ENCODE measurements at places on chromosomes 5 and 9.

GRCh38 chr5:45750574-45750973 lies 54.4 kb upstream of the HCN1 start:
- no peak for DNase-seq

DNA sequence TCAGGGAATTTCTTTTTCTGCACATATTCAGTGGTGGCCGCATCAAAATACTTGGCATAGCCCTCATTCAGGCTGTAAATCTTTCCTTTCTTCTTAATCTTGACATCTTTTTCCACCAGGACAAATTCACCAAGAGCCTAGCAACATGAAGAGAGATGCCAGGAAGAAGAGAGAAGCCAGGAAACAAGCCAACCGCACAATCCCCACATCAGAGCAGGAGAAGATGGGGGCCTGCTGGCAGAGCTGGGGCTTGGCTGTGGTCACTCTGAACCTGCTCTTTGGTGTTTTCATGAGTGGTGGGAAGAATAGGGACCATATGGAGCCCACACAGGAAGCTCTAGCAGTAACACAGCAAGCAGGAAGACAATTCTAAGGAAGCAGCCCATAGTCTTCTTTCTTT lies 12.4 kb downstream of the PCAT7 start:
- DNase-seq = no peak

GRCh38 chr5:102418531-102418930 lies 80.3 kb downstream of the SLCO6A1 start:
- DNase-seq = no peak

GRCh38 chr5:32589942-32590869 lies 4.8 kb downstream of the SUB1 start:
- DNase-seq = peak; percentile 45

- DNase-seq = no peak
Measured at GRCh38 chr5:160956051-160956450, 104.0 kb upstream of the ATP10B start.

GRCh38 chr9:125190361-125190801 lies 778 bp upstream of the PPP6C start:
- DNase-seq = peak; percentile 9

- DNase-seq = no peak
Measured at GRCh38 chr5:119706049-119706448, 76.7 kb downstream of the FAM170A start.

DNA sequence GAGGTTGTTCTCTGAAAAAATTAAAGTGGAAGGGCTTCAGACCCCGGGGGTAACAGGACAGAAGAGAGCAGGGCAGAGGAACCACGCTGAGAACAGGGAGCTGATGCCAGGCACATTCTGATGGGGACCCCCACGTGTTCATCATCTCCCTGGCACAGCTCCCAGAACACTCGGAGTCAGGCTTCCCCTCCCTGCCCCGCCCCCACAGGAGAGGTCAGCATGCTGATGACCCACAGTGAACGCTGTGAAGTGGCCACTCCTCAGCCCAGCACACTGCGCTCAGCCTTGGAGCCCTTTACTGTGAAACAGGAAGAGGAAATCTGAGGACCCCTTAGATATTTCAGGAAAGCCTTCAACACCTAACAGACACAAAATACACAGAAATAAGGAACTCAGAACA lies 16.4 kb downstream of the RETREG1 start:
- DNase-seq = peak; percentile 24

DNA sequence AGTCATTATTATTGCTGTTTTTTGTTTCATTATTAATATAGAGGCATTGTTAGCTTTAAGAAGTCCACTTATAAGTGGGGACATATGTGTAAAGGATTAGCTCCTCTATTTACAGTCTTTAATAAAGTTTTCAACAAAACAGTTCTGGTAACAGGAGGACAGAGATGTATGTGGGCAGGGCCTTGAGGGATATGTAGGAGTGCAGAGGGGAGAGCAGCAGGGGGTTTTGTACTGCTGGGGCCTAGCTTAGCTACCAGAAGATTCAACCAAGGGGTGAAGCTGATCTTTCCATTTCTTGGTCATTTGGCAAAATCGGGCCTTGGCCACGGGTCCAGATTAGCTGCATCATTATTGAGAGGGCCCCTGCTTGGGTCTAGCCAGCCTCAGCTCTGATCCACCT lies 89.9 kb downstream of the PPARGC1B start:
- DNase-seq = no peak

GRCh38 chr5:5066276-5067186 lies 73.6 kb upstream of the ADAMTS16 start:
- DNase-seq = no peak

DNA sequence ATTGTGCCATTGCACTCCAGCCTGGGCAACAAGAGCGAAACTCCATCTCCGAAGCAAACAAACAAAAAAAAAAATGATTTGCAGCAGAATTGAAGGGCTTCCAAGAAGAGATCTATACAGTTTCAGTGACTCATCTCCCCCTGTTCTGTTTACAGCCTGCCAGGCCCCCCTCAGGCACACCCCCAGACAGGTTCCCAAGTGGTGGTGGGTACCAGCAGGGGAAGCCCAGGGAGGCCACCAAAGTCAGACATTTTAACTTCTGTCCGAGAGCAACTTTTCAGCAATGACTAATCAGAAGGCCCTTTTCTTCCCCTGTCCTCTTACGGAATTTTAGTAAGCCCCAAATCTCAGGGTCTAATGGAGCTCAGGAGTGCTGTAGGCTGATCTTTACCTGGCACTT lies 98.7 kb downstream of the PAX5 start:
- DNase-seq = no peak

DNA sequence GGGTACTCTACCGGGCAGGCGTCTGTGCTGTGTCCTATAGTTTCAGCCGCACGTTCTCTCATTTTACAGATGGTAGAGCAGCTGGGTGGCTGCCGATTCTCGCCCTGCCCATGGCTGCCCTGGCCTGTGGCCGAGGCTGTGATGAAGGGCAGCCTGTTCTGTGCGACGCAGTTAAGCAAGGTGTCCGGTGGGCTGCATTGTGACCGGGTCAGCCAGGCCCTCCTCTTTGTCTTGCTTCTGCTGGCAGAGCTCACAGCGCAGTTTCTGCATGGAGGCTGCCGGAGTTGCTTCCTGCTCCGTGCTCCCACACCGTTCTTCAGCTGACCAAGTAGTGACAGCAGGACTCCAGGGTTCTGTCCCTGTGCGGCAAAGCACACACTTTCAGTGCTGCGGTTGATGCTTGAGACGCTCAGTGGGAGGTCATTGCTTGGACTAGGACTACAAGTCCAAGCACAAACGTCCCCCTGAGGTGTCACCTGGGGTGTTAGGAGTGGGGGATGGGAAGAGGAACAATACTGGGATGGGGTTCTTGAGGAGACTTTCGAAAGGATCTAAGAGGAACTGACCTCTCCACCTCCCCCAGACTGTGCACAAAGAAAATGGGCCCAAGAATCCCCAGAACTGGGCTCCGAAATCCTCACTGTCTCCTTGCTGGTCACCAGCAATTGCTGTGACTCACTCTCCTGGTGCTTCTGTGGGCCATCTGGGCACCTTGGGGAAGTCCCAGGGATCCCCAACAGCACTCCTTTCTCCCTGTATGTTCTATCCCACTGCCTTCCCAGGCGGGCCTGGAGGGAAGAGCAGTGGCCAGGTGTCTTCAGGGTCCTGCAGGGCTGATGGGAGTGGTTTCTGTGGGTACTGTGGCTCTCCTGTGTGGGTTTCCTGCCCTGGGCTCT lies 58.2 kb downstream of the GADD45G start:
- no peak for DNase-seq

- no peak for DNase-seq
Measured at GRCh38 chr9:81559197-81559596, 130.2 kb downstream of the TLE1 start.

DNA sequence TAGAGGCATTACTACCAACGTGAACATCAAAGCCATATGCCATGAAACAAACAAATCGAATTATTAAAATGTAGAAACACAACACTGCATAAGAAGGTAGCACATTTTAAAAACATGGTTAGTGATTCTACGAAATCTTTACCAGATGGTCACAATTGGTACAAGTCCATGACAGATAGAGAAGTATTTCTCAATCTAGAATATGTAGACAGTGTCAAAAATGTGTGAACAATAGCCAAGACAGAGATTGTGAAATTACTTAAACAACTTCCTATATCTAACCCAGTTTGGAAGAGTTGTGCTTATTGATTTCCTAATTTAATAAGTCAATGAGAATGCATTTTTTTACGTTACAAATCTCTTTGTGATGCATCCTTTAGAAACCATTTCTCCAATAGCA lies 1121.6 kb downstream of the MAT2B start:
- DNase-seq = no peak

- DNase-seq = no peak
Measured at GRCh38 chr9:125820100-125820804, 73.1 kb downstream of the PBX3 start.

DNA sequence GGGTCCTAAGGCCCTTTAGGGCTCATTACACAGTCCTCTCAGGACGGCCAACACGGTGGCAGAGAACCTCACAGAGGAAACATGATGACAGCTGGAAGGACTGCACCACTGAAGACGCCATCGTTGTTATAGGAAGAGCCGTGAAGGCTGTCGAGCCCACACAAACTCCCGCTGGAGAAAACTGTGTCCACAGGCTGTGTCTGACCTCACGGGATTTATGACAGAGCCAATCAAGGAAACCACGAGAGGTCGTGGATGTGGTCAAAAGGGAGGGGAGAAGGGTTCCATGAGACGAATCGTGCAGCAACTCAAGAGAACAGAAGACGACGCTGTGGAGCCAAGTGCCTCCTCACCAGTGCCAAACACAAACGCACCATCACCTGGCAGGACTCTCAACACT lies 12.2 kb downstream of the QSOX2 start:
- no peak for DNase-seq

- no peak for DNase-seq
Measured at GRCh38 chr5:4044881-4045280, 449.2 kb downstream of the IRX1 start.

DNA sequence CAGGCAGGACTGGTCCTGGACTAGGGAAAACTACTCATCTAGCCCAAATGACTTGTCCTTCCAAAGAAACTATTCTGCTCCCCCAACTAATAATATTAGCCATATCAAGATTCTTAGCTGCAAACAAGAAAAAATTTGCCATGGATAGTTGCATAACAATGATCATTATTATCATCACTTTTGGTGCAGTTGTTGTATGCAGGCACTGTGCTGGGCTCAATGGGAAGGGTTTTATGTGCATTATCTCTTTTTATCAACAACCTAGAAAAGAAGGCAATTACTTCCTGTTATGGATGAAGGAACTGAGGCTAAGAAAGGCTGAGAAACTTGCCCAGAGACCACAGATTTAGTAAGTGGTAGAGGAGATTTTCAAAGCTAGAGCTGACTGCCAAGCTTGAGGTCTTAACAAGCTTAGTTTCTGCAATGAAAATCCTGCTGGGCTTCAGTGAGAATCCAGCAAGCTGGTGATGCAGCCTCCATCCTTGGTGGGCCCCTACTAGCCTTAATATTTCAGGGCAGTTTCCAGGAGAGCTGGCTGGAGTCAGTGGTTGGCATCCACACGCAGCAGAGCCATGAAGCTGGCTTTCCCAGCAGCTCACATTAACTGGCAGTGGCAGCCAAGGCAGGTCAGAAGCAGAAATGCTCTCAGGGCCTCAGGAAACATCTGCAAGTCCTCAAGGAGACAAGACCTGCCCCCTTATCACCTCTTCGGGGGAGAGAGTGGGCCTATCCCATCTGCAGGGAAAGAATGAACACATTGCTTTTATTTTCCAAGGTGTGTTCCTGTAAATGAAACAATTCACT lies 20.5 kb upstream of the MEGF9 start:
- DNase-seq = no peak

DNA sequence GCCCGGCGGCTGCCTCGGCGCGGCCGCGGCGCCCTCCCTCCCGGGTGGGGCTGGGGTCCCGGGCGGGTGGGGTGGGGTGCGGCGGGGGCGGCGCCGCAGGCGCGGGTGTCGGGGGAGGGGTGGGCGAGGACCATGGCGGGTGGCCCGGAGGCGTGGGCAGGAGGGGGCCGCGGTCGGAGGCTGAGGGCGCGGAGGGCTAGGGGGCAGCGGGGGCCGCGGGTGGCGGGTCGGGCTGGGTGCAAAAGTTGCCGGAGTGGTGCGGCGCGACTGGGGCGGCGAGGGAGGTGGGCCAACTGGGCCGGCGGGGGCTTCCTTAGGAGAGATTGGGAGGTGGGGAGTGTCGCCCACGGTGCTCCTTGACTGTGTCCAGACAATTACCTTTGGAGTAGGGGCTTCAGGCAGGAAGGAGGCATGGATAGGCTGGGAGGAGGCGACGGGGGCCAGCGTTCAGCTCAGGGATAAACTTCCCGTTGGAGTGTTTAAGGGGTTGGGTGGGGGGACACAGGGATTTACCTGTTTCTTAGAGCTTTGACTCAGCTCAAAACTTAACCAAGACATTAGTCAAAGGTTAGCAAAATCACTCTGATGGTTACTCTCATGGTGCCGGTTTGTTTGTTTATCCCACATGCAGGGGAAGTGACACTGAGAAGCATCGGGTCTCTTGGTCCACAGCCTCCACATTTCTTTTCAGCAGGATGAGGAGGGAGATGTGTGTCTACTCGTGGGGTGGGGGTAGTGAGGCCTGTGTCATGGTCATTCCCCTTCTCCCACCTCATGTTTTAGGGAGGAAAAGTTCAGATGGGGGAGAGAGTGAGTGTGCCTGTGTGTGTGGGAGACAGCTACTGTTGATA lies 859 bp downstream of the CSNK1G3 start:
- DNase-seq = peak; percentile 30

- peak; percentile 68 for DNase-seq
Measured at GRCh38 chr9:110828264-110828663, 159.7 kb downstream of the MUSK start.

DNA sequence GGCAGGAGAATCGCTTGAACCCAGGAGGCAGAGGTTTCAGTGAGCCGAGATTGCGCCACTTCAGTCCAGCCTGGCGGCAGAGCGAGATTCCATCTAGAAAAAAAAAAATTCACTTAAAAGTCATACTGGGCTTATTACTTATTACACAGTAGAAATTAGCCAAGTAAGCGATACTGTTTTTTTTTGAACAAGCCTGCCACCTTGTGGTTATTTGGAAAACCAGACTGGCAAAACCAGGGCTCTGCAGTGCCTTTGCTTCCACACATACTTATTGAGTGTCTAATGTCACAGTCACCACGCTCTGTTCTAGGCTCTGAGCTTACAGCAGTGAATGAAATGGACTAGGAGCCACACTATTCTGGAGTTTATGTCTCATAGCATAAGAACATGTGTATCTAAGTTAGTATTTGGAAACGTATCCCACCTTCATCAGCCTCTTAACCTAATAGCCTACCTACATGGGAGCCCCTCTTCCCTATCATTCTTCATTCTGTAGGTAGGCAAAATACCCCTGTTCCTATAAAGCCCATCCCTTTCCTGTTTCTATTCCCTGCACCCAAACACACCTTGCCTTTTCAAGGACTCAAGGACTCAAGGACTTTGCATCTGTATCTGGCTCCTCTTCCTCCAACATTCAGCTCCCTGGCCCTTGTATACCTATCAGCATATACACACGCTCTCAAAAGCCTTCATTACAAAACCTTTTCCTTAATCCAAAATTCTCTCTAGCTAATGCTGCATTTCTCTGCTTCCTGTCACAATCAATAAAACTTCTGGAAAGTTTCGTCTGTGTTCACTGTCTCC lies 13.9 kb upstream of the BASP1 start:
- peak; percentile 81 for DNase-seq

GRCh38 chr9:123812984-123813383 lies 116.9 kb downstream of the DENND1A start:
- no peak for DNase-seq

Measured in iris pigment epithelial cell (primary cell).